Naive thymus-derived CD8-positive, alpha-beta T cell (primary cell): ENCODE measurements at places on chromosomes 3 and 15.

DNA sequence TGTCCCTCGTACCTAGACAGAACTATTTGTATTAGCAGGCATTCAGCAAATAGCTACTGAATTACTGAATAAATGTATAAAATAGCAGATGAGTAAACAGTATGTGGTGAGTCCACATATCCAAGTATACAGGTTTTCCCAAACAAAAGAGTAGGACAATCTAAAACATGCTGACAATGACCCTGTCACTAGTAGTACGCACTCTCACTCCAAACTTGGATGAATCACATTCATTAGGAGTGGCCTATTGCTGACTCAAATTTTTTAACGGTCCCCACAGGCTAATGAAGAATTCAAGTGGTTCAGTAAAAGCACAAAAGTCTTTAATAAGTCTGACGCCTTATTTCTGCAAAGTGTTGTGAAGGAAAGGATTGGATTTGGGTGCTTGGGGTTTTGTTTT is 449.3 kb upstream of the THBS1 start:
- DNase-seq: no peak

GRCh38 chr3:127589600-127590281 is 792 bp downstream of the TPRA1 start:
- DNase-seq: peak; percentile 23

GRCh38 chr3:99248913-99249312 is 347.4 kb upstream of the DCBLD2 start:
- no peak for DNase-seq

DNA sequence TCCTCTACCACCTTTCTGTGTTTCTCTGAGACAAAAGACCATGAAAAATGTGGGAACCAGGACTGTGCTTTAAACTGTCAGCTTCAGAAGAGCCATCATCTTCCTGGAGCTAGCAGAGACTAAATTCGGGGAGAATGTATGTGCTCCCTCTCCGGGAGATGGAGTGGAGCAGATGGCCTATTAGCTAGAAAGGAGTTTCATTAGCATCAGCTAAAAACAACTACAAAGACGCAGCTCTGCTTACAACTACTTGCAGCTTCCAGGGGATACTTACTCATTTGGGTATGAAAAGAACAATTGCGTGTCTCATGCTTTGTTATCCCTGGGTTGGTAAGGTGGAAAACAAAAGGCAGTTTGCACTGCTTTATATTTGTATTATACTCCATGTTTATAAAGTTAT is 159.6 kb downstream of the MFSD1 start:
- DNase-seq: no peak

GRCh38 chr15:77565378-77565915 is 67.3 kb downstream of the LINGO1 start:
- DNase-seq: no peak

GRCh38 chr3:131972091-131972490 is 62.7 kb downstream of the CPNE4 start:
- DNase-seq: no peak

DNA sequence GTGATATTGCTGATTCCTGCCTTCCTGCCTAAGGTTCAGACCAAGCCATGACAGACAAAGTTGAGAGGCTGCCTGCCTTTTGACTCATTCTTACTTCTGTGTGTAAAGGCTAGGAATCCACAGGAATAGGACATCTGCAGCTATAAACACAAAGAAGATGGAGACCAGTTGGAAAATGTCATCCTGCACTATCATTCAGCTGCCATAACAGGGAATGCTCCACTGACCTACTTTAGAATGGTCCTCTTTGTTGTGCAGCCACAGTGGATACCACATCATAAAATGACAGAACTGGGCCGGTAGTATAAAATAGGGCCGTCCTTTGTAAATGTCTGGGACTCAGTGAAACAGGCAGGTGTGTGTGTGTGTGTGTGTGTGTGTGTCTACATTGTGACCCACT is 75.1 kb downstream of the STAC start:
- DNase-seq: no peak

DNA sequence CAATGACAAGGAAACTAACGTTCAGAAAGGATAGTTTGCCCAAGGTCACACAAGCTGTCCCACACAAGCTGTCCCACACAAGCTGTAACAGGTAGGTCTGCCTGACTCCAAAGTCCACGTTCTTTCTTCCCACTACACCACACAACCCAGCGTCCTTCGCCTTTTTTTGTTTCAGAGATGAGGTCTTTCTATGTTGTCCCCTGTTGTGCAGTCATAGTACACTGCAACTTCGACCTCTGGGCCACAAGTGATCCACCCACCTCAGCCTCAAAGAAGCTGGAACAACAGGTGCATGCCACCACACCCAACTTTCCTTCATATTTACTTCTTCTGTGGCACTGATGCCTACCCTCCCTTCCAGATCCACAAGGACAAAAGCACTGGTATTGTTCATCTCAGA is 21.4 kb downstream of the MB21D2 start:
- no peak for DNase-seq

- DNase-seq: no peak
Measured at GRCh38 chr3:4467522-4467867, 426 bp upstream of the SUMF1 start.

GRCh38 chr3:190119461-190120268 is 1.0 kb downstream of the P3H2 start:
- DNase-seq: no peak

DNA sequence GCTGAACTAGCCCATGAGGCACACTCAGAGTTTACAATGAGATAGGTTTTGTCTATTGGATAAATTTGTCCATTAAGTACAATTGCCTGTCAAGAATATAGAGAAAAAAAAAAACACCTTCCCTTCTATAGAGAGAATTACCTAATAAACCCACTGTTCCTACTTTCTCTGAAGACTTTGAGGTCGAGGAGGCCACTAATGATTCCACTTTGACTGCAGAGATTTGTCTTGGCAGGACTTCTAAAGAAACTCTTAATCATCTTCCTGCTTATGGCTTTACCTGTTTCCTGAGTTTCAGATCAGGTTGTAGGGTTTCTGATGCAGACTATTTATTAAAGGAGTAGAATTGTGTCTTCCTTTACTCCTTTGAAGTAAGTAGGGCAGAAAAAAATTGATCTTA is 342.4 kb upstream of the KCNMB2 start:
- DNase-seq: no peak

DNA sequence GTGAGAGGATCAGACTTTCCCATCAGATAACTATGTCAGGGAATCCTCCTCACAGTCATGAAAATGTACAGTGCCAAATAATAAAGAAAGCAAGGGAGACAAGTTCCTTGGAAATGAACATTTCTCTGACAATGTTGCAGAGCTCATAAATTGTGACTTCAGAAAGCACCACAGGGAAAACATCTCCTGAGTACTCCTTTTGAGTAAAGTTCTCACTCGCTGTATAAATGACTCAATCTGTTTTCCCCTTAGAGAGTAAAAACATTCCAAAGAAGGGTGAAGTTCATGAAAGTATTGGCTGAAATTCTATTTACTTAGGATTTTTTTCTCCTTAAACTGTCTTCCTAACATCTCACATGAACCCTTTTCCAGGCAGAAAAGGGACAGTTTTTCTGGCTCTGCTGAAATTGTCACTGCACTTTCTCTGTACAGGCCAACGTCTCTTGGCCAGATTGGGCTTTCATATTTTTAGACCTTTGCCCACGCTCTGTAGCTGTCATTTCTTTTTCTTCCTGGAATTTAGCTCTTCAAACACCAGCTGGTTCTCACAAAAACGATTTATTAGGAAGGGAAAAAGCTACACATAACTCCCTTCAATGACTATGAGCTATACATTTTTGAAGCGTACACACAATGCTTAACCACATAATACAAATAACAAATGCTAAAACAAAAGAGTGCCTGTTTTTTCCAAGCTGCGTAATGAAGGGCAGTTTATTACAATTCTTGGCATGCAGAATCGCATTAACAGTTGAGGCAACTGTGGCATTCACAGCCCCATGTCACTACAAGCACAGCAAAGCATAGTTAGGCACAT is 216.1 kb downstream of the ATP8B4 start:
- DNase-seq: no peak

DNA sequence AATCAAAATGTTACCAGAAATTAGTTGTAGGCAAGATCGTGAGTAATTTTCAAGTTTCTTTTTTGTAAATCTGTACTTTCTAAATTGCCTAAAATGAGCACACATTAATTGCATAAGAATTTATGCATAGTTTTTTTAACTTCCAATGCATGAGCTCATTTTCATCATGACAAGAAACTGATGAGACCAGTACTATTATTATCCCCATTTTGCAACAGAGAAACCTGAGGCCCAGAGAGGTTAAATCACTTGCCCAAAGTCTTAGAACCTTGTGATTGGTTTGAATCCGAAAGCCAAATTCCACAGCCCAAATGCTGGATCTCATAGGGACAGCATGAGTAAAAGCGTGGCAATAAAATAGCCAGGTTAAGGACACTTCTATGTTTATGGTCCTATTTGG is 274.7 kb downstream of the ERC2 start:
- DNase-seq: no peak

GRCh38 chr3:125032100-125032643 is 23.6 kb downstream of the HEG1 start:
- DNase-seq: no peak

DNA sequence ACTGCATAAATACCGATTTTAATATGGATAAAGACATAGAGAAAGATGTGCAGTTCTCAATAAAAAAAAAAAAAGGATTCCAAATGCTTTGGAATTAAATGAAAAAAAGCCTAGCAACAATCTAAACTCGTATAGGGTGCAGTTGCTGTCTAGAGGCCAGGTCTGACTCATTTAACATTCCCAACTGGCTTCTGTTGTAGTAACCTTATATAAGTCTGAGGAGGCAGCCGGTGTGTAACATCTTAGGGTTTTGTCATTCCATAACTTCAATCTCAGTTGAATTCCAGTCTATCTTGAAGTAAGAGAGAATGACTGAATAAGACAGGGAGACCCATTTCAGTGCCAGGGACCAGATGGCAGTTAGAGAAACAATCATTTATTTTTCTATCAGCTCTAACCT is 6.5 kb downstream of the PDCD10 start:
- no peak for DNase-seq

DNA sequence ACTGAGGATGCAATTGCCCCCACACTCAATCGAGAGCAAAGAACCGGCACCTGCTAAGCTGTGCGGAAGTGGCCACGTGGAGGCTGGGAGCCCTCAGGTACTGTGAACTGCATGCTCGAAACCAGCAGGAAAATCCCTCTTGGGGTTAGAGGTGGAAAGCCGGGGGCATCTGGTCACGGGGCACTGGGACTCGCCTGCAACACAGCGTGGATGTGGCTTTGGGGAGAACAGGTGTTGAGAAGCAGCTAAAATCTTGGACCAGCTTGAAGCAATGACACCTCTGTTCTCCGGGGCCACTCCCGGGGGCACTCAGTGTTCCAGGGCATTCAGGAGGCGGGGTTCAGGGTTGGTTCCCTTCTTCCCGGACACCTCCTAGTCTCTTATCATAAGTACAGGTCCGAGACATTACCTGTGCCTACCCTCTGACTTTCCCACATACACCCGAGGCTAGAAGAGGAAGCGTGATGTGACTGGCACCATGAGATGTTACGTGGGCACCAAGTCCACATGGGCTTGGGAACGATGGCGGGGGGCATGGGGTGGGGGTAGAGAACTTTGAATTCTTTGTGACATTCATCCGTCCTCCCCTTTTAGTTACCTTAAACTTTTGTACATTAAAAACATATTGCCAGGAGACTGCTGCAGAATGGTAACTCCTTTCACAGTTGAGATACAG is 172.0 kb downstream of the ADAMTS17 start:
- no peak for DNase-seq

DNA sequence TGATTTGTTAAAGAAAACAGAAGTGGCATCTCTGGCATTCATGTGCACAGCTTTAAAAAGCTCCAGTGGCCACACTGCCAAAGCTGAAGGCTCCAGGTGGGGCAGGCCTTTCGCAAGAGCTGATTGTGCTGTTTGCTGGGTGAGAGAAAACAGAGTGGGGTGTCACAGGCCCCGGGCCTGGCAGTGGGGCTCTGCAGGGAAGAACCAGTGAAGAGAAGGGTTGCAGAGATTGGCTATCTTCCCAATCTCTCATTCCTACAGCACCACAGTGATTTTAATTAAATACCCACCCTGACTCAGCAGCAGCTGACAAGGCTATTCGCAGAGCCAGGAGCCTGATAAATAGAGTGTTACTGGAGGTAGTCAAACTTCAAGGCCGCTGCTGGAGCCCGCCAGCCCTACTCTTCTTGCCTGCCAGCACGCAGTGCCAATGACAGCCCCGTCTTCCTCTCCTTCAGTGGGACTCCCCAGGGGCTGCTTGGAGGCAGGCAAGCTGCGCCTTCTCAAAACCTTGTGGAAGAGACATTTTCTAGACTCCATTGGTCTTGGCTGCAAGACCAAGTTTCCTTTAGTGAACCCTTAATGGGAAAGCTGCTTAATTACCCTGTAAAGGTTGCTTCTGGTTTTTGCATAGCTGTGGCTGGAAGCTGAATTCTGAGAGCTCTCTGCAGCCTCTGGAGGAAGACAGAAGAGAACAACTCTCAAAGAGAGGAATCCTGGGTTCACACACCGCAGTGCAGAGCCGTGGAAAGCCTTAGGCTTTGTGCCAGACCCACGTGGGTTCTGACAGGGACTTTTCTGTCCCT is 225.8 kb upstream of the SLCO3A1 start:
- no peak for DNase-seq

- DNase-seq: no peak
Measured at GRCh38 chr15:52765785-52766184, 24.4 kb downstream of the ONECUT1 start.

DNA sequence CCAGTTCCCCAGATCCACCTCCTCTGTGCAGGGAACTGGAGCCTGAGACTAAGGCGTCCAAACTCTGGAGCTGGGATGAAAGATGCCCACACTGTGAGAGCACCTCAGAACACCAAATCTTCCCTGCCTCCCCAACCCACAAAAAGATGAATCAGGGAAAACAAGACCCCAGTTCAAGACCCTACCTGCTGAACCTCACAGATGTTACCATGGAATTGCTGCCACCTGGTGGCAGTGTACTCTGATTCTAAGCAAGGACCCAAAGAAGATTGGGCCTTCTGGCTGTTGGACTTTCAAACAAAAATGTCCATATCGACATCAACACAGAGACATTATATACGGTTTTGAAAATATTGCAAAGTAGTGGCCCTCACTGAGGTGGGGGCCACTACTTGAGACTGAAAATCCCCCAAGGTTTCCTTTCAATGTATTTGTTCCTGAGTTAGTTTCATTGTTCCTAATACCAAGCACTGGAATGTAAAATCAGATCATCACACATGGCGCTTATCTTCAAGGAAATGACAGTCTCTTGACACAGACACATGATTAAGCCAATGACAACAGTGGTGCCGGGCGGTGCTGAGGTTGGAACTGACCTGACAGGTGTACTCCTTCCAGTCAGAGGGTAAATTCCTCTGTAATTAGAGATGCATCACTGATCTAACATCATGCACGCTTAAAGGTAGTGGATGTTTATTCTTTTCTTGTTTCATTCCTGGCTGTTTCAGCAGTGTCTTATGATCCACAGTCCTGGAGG is 67.6 kb downstream of the SLC6A11 start:
- no peak for DNase-seq

GRCh38 chr15:101710806-101711205 is 13.5 kb downstream of the TARS3 start:
- no peak for DNase-seq

GRCh38 chr3:78830470-78830869 is 937.3 kb downstream of the ROBO1 start:
- no peak for DNase-seq

- DNase-seq: no peak
Measured at GRCh38 chr3:58150130-58150809, 60.5 kb downstream of the DNASE1L3 start.

- DNase-seq: no peak
Measured at GRCh38 chr15:83926116-83926515, 272.2 kb downstream of the ADAMTSL3 start.
